ENCODE measurements at places on chromosomes 16 and 17.

GRCh38 chr16:23836404-23837311 is 875 bp downstream of the PRKCB start:
- peak; percentile 40 for DNase-seq

- no peak for DNase-seq
These were observed 2.1 kb downstream of the CFAP20 start for GRCh38 chr16:58127033-58127556.

- DNase-seq = no peak
These were observed 37.5 kb downstream of the RBFOX3 start for GRCh38 chr17:79573196-79573896.

GRCh38 chr17:61362852-61363600 is 36.6 kb upstream of the TBX2 start:
- no peak for DNase-seq

GRCh38 chr17:61460796-61461585 is 8.8 kb downstream of the TBX4 start:
- DNase-seq = no peak

DNA sequence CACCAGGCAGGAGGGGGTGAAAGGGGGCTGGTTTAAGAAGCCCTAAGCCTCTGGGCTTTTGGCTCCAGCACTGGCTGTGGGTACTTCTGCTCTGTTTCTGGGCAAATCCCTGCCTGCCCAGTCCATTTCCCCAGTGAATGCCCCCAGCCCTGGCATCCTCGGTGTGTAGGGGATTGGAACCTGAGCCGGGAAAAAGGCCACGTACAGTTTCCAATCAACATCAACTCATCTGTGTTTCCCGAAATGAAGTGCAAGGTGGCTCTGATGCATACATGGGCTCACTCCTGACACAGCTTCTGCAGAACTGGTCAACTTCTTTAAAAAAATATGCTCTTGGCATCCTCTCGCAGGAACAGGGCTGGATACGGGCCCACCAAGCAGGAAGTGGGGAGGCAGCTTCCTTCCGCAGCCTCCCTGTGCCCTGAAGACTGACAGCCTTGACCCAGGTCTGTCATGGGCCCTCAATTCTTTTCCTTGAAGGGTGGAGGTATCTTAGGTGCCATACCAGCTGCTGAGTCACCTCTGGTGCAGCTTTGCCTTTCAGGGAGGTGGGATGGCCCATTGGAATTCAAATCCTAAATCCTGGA is 73.3 kb downstream of the N4BP1 start:
- DNase-seq = no peak

- no peak for DNase-seq
These were observed 157.2 kb upstream of the CACNG3 start for GRCh38 chr16:24098896-24099295.

DNA sequence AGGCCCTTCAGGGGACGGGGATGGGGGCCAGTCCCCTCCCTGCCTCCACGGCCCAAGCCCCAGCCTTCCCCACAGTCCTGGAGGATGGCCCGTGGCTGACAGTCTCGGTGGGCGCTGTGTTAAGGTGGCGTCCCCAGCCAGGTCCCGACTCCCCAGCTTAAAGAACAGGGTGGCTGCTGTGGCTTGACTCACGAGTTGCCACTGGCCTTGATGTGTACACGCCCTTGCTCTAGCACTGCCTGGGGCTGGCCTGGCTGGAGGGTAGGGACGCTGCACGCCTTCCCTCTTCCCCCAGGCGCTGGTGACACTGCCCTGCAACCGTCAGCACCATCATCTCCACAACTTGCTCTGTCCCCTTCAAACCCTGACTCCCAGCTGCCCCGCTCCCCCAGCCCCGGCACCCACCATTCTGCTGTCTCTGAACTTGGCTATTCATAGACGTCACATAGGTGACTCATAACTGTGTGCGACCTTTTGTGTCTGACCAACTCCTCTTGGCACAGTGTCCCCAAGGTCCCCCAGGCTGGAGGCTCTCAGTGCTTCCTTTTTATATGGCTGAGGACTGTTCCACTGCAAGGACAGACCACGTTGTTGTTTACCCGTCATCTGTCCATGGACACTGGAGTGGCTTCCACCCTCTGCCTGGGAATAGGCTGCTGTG is 6.3 kb downstream of the GNPTG start:
- no peak for DNase-seq

DNA sequence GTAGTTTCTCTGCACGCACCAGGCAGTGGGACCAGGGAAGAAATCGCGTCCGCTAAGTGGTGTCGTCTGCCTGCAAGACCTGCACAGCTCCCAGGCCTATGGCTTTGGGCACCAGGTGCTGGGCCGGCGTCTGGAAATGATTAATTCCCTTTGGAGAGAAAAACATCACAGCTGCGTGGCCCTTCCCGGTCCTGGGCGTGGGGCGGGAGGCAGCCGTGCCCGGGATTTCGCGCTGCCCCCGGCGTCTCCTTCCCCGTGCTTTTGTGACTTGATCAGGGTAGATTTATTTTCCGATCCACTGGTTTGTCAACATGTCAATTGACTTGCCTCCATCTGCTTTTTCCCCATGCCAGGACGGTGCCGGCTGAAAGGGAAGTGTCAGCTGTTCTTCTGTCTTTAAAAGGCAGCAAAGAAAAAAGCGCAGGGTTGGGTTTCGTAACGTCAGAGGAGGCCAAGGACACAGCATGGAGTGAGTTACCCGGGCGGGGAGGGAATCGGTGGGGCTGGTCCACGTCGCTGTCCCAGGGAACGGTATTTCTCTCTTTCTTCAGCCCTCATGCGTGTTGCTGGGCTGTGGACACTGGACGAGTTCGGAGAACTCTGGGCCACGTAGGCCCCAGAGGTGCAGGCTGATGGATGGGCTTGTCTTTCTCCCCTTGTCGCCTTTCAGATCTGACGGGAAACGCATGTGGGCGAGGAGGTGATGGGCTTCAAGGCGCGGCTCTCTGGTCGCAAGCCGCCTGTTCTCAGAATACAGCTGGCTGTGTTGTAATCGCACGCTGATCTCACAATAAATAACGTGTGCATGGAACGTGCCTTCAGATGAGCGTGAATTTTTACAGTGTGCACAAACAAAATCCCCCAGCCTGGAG is 188.1 kb upstream of the ZNF469 start:
- peak; percentile 10 for DNase-seq

DNA sequence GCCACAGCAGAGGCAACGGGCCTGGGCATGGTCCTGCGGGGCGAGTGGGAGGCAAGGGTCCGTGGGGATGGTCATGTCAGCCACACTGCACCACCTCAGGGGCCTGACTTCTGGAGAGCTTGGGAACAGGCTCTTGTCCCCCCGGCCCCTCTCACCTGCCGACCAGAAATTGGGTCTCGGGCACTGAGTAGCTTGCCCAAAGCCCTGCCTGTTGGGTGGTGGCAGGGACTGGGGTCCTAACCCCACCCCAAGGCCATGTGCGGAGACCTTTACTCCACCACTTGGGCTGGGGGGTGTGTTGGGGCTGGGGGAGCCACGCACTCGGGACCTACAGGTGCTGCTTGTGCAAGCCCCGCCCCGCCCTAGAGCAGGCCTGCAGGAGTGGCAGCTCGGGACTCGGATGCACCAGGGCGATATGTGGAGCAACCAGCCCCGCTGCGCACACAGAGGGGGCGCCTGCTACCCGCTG is 24.2 kb upstream of the CHMP6 start:
- DNase-seq = no peak

- no peak for DNase-seq
These were observed 10.9 kb upstream of the CACNG4 start for GRCh38 chr17:66953630-66954020.

DNA sequence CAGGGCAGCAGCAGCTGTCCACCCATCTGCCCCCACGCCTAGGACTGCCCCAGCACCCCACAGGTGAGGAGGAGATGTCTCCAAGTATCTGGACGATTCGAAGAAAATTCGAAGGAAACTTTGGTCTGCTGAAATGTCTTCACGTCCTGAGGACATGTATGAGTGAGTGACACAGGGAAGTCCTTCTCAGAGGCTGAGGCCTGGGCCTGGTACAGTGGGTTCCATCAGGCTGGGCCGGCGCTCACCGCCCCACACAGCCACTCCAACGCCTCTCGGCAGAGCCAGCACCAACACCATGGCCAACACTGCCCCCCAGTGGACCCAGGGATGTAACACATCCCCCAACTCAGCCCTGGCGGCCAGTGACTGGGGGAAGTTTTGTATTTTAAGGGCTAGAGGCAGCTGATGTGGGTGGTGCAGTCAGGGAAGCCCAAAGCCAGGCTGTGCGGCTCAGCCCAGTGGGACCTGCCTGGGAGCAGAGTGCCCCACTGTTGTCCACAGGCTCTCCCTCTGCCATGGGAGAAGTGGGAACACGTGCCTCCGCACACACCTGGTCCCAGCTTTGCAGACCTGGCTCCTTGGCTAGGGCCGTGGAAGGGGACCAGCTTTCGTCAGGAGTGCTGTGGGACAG is 55.8 kb upstream of the FASN start:
- peak; percentile 83 for DNase-seq

GRCh38 chr17:13346592-13346991 is 255.1 kb downstream of the HS3ST3A1 start:
- DNase-seq = no peak

- no peak for DNase-seq
These were observed 85.0 kb upstream of the MYOCD start for GRCh38 chr17:12580640-12581039.

DNA sequence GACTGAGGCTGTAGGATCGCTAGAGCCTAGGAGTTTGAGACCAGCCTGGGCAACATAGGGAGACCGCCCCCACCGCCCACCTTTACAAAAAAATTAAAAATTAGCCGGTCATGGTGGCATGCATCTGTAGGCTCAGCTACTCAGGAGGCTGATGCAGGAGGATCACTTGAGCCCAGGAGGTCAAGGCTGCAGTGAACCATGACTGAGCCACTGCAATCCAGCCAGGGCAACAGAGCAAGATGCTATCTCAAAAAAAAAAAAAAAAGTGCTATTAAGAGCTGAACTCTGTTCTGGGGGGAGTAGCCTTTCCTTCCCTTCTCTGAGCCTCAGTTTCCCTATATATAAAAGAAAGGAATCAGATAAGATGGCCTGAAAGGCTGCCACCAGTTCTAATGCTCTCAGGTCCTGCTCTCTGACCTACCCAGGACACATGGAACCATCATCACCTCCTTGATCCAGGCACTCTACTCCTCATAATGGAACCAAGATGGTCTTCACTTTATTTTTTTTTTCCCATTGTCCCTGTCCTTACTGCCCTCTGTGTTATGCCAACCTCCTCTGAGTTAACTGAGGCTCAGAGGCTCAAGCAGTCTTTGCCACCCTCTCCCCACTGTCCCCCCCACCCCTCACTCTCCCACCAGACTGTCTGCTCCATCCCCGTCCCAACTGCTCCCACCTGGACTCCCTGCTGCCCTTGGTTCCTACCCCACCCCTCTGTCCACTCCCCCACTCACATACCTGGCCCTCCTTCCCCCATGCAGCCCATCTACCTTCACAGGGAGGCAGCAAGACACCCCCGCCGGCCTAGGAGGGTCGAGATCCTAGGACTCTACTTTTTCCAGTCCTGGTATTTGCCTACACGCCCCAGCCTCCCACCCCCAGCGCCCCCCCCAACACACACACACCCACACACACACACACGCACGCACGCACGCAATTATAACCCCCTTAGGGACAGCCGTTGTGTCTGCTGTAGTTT is 23.8 kb upstream of the EIF1 start:
- no peak for DNase-seq

- no peak for DNase-seq
These were observed 93.6 kb downstream of the NDE1 start for GRCh38 chr16:15743657-15744056.

DNA sequence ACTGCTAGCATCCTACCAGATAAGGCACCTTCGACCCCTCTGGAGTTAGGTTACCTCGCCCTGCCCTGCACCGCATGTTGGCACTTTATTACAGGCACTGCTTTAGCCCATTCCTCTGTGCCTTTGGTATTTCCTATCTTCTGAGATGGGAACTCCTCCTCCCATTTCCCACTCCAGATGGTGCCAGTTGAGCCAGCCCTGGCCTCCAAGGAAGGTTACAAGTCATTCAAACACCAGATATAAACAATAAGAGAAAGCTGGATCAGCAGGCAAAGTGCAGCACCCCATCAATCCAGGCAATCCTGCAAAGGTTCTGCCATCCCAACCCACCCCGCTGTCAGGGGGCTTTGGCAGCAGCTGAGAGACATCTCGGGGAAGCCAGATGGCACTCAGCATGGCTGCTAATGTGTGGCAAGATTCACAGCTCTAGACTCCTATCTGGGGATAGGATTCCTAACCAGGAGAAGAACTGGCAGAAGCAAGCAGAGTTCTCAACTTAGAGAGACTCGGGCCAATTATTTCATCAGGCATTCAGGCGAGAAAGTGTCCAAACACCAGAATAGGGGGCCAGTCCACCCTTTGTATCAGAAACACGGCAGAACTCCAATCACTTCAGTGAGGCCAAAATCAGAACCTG is 113.0 kb downstream of the COPRS start:
- DNase-seq = no peak

- no peak for DNase-seq
These were observed 14.6 kb downstream of the SMTNL2 start for GRCh38 chr17:4598776-4599504.

DNA sequence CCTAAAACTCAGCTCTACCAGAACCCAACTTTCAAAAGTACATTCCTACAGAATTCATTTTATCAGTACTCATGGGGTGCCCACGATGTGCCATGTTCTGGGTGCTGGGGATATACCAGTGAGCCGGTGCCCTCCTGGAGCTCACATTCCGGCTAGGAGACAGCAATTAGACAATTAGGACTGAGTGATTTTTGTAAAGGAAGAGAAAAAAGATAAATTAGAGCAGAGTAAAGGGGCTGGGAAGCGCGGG is 449 bp upstream of the MRPL58 start:
- no peak for DNase-seq

DNA sequence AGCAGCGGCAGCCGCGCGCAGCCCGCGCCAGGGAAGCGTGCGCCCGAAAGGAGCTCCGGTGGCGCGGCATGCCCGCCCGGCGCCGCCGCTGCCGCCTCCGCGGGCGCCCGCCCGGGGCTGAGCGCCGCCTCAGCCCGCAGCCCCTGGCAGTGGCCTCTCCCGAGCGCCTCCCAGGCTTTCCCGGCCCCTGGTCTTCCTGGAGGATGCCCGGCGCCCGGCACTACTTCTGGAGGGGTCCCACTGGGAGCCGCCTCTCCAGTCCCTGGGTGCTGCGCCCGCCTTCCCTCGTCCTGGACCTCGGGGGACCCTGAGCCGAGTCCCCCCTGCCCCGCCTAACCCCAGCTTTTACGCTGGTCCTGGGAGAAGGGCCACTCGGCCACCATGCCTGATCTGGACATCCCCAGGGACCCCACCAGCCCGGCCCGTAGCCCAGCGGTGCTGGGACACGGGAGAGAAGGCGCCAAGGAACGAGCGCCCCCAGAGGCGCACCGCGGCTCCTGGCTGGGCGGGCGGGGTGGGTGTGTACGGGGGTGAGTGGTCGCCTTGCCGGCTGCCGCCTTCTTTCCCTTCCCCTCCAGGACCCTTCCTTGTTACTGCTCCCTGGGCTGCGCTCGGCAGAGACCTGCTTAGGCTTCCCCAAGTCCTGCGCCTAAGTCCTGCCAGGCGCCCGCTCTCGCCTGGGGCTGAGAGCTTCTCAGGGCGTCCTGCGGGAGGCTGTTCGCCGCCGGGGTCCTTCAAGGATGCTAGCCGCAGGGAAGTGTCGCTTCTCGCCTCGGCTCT is 704 bp downstream of the ASIC2 start:
- no peak for DNase-seq

GRCh38 chr17:48263731-48264035 is 156.1 kb downstream of the SNX11 start:
- DNase-seq = no peak

GRCh38 chr17:27424941-27425340 is 31.3 kb upstream of the KSR1 start:
- no peak for DNase-seq

Data from memory B cell (primary cell).